Glomerular endothelial cell (primary cell): ENCODE measurements at places on chromosomes 4 and X.

DNA sequence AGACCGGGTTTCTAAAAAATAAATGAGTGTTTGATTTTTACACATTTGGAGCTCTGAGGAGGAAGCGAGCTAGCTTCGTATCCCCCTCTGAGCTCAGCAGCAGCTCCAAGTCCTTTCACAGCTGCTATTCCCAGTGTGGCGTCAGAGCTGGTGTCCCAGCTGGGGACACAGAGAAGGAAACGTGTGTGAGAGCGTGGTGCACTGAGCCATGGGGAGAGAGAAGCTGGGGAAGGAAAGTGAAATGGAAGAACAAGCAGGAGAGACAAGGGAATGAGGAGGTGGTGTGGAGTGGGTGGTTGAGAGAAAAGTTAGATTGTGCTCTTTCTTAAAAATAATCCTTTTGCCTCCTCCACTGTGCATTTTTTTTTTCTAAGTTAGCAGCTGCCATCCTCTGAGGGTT, 79.5 kb upstream of the SLC4A4 start:
- no peak for DNase-seq

- DNase-seq = no peak
These were observed at the start of gene IL1RAPL2 for GRCh38 chrX:104565791-104566680. TSS of gene IL1RAPL2 (plus strand) at chrX:104566199.

GRCh38 chr4:33543941-33544450, 2700.3 kb downstream of the ARAP2 start:
- DNase-seq = no peak

- no peak for DNase-seq
These were observed 62.4 kb downstream of the NPFFR2 start for GRCh38 chr4:72094059-72094797.

GRCh38 chr4:150986085-150986484, 29.0 kb downstream of the LRBA start:
- no peak for DNase-seq

GRCh38 chr4:185190306-185190856, 13.4 kb downstream of the CFAP97 start:
- DNase-seq = no peak

- DNase-seq = no peak
These were observed 2.3 kb downstream of the FBXL5 start for GRCh38 chr4:15652841-15653240.

DNA sequence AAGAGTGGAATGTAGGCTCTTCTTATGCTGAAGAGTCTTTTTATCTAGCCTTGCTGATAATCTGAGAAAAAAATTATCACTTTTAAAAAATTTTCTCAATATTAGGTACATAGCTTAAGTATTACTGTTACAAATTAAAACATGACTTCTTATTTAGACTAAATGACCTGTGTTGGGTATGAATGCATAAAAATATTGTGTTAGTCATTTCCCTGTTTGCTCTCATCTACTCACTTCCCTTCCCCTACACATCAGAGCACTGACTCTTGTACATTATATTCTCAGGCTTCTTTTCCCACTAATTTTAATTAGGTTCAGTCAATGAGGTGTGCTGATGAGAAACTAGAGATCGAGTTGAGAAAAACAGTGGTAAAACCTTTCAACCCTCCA, 881.0 kb downstream of the PCDH18 start:
- DNase-seq = no peak

GRCh38 chrX:97876697-97877407, 993.1 kb downstream of the RPA4 start:
- DNase-seq = no peak

DNA sequence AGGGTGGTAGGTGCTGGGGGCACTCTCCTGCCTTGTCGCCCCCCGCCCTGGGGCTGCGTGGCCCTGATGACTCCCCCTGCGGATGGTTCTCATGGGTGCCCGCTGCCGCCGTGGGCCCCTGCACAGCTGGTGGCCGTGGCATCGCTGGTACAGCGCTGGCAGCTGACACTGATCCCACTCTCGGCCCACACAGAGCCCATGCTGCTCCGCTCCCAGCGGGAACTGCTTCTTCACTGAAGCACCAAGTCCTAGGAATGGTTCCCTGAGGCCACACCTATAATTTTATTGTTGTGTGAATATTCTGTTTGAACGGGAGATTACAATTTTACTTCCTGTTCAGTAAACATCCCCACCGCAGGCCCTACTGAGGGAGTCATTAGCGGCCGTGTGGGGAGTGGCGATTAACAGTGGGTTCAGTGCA, 138.6 kb upstream of the NKX1-1 start:
- no peak for DNase-seq

GRCh38 chr4:139666735-139667281, 1.2 kb downstream of the MGST2 start:
- DNase-seq = no peak

- DNase-seq = no peak
These were observed 7.5 kb downstream of the MSANTD1 start for GRCh38 chr4:3256230-3257102.

GRCh38 chrX:14022019-14022418, 7.7 kb downstream of the GEMIN8 start:
- no peak for DNase-seq

DNA sequence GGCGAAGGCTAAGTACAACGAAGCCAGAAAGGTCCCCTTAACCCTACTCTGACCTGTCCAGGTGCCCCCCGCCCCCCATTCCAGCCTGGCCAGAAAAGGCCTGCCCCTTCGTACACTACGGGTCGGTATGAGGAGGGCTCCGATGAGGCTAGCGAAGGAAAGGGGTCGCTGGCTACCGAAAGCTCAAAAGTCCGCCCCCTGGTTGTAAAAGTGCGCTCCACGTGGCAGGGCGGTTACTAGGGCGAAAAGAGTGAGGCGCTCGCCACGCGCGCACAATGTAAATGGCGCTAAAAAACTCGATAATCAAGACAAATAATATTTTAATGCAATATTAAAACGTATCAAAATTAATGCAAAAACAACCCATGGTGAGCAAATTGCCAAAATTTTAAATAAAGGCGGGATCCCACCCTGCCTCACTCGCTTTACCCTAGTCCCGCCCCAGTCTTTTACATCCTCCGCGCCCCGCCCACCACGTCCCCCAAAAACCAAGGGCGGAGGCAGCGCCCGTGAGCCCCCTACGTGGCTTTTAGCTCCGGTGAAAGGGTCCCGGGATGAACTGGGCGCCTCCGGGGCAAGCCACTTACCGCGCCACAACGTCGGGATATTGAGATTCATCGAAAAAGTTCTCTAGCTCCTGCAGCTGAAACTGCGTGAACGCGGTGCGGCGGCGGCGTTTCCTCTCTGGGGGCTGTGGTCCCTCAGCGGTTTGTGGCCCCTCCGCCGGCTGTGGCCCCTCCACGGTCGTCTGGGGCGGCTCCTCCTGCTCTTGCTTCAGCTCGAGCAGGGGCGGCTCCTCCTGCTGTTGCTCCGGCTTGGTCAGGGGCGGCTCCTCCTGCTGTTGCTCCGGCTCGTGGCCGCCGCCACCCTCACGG, 929 bp downstream of the ESX1 start:
- no peak for DNase-seq

GRCh38 chrX:16869393-16870094, 618 bp downstream of the RBBP7 start:
- no peak for DNase-seq

- DNase-seq = no peak
These were observed 104.6 kb downstream of the PPP1R2C start for GRCh38 chrX:42673301-42673810.

GRCh38 chrX:107014936-107015335, 14.9 kb upstream of the MORC4 start:
- DNase-seq = no peak

GRCh38 chrX:1851527-1851926, 236.7 kb downstream of the ASMT start:
- no peak for DNase-seq

DNA sequence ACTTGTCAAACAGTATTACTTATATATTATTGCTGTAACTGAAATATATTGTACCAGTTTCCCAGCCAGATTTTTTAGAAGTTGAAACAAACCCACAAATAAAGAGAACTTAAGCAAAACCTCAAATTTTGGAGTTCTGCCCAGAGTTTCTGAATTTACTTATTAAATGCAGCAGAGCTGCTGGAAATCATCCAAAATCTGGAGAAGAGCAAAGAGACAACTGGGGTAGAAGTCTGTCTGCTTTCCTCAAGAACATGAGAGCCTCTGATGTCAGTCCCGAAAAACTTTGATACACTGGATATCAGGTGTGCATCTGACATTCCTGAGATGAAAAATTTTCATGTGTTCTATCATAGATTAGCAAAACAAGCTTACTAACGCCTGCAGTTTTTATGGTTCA, 325.9 kb downstream of the NR3C2 start:
- no peak for DNase-seq

- DNase-seq = no peak
These were observed 16.0 kb downstream of the RTL3 start for GRCh38 chrX:78643096-78643495.

DNA sequence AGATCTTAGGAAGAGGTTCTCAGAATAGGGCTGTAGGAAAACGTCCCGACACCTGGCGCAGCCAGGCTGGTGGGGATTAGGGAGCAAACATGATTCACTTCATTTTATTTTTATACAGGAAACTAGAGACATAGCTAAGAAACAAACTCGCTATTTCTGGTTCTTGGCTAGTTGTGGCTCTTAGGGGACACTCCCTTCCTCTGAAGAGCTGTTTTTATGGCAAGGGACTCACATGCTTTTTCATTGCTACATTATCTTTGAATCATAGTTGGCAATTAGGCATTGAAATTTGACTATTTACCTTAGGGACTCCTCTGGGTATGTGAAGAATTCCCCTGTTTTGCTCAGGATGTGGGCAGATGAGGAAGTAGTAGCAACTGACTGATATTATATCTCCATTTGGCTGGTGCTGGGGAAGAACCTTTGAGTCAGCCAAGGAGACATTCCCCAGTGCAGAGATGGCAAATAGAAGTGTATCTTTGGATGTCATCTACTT, 174.5 kb downstream of the SMIM20 start:
- DNase-seq = no peak

DNA sequence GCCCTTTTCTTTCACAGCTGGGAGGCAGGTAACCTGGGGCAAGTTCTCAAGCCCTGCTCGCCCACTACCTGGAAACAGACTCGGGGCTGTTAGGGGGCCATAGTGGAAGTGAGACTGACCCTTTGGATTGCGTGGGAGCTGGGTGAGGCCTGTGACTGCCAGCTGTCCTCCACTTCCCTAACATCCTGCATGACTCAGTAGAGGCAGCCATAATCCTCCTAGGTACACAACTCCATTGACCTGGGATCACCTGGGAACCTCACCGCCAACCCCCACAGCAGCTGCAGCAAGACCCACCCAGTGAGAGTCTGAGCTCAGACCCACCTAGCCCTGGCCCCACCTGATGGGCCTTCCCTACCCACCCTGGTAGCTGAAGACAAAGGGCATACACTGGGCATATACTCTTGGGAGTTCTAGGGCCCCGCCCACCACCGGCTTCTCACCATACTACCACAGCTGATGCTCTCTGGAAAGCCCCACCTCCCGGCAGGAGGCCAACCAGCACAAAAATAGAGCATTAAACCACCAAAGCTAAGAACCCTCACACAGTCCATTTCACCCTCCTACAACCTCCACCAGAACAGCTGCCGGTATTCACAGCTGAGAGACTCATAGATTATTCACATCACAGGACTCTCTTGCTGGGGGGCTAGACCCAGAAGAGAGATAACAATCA, 61.1 kb upstream of the DCTD start:
- no peak for DNase-seq

DNA sequence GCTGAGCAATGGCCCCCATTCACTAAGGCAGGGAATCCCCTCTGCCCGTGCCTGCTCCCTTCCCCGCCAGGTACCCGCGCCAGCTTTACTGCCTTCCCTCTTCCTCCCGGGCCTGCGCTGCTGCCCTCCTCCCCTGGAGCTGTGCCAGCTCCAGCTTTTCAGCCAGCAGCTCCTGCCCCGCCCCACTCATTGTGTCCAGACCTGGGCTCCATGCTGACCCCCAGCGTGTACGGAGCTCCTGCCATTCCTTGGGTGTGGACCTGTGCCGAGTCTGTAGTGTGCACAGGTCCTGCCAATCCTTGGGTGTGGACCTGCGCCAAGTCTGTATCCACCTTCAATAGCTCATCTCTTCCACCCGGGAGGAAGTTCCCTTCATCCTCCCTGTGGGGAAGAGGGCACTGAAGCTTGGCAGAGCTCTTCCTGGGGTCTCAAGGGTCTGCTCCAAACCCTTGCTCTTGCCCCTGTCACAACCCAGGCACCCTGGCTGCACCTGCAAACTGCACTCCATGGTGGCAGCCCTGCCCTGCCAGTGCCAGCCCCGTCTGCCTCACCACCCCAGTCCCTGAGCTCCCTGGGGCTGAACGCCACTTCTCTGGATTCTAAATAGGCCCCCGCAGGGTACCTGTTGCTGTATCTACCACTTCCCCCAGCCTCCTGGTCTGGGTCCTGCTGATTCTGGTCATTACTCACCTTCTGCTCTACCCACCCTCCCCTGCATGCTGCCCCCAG, 63.9 kb downstream of the TRMT44 start:
- no peak for DNase-seq
